ENCODE measurements at places on chromosomes 5 and 9.

GRCh38 chr5:64229163-64229774 is 63.6 kb downstream of the RNF180 start:
- DNase-seq = no peak

DNA sequence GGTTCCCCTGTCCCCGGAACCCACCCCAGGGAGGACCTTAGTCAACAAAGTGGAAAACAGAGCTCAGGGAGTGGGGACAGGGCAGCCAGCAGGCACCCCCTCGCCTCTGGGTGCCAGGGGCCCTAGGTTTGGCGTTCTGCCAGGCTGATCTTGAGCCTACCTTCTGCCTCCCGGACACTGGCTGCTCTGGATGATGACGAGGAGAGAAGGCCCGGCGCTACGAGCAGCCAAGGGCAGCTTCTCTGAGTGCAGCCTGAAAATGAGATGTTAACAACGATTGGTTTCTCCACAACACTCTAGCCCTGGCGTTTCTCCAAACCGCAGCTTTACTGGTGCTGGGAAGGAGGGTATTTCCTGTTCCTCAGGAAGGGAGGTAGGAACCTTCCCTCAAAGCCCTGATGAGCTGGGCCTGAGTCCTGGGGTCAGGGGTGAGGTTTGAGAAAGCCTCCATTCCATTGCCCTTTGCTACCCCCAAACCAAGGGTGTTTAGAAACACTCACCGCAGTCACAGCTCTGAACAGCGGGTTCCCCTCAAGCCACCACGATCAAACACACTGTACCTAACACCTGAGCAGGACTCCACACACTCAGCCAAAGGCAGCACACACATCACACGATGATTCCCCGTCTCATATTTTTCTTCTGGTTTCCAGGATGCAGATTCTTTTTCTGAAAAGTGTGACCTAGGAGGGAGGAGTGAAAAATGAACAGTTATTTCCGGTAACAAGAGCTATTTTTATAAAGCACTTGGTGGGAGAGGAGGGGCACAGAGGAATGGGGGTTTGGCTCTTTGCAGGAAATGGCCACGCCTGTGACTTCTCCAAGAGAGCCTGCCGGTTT is at the start of gene STING1:
TSS of gene STING1 (minus strand) at position 709 of the 840 bp plus-strand sequence. CDS start 1,054 bp downstream, outside the sequence.
- peak; percentile 83 for DNase-seq

DNA sequence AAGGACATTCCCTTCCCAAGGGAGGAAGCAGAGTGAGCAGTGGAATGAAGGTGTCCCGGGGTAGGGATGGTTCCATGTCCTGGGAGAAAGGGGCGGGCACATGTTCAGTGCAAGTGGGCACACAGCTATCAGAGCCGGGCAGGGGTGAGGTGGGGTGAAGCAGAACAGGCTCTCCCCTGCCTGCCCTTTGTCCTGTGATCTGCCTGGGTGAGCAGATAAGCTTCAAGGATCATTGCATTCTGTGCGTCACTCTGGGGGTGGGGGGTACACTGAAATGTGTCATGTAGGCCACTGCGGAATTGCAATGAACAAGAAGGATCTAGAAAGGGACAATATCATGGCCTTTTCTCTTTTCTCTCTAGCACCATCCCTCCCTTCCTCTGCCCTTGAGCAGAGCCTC is 61.7 kb upstream of the SHB start:
- DNase-seq = no peak

DNA sequence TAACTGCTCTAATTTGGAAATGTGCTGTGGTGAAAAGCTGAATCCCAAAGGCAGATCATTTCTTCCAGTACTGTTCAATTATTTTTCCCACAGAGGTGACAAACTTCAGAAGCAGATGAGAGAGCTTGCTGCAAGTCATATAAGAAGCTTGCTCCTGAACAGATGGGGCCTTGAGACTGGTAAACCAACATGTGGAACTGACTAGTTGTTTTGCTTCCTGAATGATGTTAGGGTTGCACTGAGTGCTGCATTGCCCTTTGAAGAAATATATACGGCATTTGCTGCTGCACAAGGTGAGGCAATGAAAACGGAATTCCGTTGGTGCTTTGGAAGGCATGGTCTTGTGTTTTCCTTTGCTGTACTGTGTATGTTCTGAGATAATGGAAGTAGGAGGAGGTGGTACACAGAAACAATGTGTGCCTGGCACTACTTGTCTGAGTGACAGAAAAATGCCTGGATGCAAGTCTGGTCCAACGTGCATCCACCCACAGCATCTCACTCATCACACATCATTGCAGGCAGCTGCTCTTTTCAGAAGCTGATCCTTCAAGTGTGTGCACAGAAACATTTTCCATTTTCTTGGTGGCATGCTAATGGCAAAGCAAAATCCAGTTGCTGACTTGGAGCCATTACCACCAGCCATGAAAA is 76.9 kb downstream of the ANKH start:
- DNase-seq = no peak

DNA sequence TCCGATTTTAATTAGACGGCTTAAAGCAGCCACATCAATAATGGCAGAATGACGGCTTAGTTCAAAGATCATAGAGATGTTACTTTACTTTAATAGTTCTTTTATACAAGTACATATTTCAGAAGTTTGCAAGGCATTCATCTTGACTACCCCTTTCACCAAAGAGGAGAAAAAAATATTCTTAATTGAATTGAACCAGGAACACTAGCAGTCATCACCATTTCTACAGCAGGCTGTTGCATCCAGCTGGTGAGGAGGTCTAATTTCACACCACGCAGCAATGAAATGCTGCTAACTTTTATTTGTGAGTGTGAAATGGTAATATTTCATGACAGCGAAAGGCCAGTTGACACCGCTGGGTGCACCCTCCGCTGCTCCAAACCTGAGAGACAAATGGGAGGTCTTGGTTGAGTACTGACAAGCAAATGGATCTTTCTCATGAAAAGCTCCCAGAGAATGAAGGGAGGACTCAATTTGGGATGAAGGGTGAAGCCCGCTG is 322.2 kb downstream of the GLIS3 start:
- no peak for DNase-seq

GRCh38 chr9:504921-505740 is 290.5 kb downstream of the DOCK8 start:
- peak; percentile 65 for DNase-seq

DNA sequence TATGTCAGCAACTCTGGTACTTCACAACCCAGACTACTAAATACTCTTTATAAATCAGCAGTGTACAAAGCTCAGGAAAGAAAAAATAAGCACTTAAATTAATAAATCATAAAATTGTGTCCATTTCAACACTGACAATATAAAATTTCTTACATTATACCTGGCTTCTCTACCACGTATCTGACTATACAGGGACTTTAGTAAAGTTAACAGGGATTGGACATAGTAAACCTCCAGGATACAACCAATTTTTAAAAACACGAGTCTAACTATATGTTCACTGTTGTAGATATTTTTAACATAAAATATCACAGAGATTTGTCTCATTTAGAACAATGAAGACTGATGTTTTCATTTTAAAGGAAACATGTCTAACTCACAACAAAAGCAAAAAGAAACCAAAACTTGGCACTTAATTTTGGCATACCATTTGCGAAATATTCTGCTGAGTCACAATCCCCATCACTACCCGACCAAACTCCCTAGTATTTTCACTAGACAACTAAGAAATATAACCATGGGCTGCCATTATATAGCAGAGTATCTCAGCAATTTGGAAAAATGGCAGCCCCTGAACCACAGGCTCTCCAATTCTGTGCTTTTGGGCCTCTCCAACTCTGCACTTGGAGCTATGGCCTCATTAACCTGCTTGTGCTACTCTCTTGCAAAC is 14.4 kb downstream of the FAM169A start:
- DNase-seq = no peak

GRCh38 chr5:15573590-15573989 is 73.6 kb downstream of the FBXL7 start:
- no peak for DNase-seq

GRCh38 chr9:32722704-32723103 is 60.6 kb upstream of the TMEM215 start:
- DNase-seq = no peak

DNA sequence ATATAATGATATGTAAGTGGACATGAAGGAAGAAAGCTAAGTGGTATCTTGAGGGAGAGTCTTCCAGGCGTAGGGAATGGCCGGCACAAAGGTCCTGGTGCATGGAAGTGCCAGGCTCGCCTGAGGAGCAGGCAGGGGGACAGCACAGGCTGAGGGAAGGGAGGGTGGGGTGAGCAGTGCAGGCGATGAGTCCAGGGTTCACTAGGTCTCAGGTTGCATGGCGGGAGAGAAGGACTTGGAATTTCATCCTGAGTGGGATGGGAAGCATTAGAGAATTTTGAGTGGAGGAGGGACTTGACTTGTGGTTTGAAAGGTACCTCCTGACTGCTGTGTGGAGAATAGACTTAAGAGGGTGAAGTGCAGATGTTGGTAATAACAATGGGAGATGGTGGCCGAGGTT is 268.9 kb downstream of the ARHGEF28 start:
- no peak for DNase-seq

GRCh38 chr5:36363744-36364143 is 62.0 kb upstream of the RANBP3L start:
- DNase-seq = no peak

GRCh38 chr5:67012171-67012570 is 184.4 kb downstream of the CD180 start:
- no peak for DNase-seq

DNA sequence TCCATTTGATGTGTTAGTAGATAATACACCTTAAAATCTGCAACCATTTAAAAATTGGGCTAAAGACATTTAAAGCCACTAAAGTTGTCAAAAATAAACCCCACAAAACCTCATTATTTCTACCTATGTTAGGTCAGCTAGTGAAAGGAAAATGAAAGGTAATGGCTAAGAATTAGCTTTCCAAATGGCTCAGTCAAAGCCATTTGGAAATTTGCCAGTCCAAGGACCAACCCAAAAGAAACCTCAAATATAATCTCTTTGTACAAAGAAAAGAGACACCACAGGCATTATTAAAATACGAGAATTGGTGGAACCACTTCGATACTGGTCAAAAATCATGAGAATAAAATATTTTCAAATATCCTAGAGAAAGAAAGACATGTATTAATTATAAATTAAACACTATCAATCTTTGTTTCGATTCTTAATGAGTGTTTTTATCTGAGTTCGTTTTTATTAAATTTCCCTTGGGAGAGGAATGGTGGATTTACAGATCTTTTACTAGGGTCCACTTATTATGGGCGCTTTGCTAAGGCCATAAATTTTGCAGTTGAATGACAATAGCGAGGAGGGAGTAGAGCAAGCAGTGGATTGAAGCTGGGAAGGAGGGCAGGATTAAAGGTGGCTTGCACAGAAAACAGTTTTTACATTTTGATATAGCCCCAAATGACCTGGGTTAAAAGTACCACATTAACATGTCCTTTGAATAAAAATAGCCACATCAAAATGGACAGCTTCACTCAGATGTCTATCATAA is 116.8 kb upstream of the SHB start:
- DNase-seq = no peak

DNA sequence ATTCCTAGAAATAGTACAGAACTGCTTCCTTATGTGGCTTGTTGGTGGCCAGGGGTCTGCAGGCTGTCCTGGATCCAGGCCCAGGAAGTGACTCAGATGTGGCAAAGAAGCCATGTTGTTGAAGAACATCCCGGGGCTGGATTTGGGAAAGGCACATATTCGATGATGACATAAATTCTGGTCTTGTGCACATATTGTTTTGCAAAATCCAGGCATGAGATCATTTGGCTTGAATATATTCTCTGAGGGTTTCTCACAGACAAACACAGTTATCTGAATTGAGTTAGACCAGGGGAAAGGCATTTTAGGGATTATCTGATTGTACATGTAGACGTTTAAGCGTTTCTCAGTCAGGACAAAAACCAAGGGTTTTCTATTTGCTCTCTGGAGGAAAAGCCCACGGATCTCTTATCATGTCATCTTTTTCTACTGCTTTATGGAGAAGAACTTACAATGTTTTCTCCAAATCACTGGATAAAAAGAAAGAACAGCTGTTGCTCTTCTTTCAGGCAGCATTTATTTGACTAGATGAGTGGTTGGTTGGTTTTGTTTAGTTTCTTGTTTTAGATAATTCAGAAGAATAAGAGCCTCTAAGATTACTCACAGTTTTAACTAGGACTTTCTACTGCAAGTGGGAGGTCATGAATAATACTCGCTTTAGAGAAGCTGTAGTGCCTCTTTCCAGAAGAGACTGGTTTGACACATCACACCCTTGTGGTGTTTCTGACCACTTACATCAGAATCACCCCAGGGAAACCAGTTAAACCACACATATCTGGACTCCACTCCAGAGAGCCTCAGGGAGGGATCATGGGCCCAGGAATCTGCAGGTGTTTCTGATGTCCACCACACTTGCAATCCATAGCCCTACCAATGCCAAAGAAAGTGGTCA is 29.5 kb upstream of the LHFPL2 start:
- peak; percentile 69 for DNase-seq

- no peak for DNase-seq
These were observed 100.2 kb upstream of the DMAC1 start for GRCh38 chr9:7899753-7900152.

GRCh38 chr9:7405924-7406604 is 393.5 kb downstream of the DMAC1 start:
- no peak for DNase-seq

GRCh38 chr5:15510092-15510491 is 10.1 kb downstream of the FBXL7 start:
- no peak for DNase-seq

- no peak for DNase-seq
These were observed 17.8 kb downstream of the C9orf85 start for GRCh38 chr9:71929223-71929622.

- DNase-seq = no peak
These were observed 170.1 kb downstream of the GADD45G start for GRCh38 chr9:89774858-89775370.

DNA sequence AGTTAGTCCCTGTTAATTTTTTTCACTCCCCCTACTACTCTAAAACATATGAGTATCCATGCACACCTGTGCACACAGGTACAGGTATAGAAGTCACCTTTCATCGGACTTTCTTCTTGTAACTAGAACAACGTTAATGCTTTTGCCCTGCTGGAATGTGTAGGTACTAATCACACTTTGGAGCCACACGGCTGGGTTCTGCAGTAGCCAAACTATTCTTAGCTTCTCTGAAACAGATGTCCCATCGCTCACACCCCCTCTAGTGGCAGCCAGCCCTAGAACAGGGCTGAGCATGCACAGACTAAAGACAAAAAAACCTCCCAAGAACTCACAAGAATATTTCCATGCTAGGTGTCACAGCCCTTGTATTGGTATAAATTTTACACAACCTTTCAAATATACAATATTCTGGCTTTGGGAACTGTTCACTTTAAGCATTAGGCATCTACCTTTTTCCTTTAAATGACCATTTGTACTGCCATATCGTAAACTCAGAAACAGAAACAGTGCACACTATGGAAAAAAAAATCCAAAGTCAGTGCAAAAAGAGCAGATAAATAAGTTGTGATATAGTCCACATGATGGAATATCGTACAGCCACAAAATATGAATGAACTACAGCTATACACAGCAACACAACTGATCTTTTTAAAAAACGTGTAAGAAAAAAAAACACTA is 64.0 kb downstream of the RETREG1 start:
- DNase-seq = peak; percentile 87
